B cell (primary cell): ENCODE measurements at places on chromosomes 13 and 19. TPM values are rescaled to one million over a fixed set of nuclear protein-coding genes. Genes with fewer than 3 reads are reported as not detected.

DNA sequence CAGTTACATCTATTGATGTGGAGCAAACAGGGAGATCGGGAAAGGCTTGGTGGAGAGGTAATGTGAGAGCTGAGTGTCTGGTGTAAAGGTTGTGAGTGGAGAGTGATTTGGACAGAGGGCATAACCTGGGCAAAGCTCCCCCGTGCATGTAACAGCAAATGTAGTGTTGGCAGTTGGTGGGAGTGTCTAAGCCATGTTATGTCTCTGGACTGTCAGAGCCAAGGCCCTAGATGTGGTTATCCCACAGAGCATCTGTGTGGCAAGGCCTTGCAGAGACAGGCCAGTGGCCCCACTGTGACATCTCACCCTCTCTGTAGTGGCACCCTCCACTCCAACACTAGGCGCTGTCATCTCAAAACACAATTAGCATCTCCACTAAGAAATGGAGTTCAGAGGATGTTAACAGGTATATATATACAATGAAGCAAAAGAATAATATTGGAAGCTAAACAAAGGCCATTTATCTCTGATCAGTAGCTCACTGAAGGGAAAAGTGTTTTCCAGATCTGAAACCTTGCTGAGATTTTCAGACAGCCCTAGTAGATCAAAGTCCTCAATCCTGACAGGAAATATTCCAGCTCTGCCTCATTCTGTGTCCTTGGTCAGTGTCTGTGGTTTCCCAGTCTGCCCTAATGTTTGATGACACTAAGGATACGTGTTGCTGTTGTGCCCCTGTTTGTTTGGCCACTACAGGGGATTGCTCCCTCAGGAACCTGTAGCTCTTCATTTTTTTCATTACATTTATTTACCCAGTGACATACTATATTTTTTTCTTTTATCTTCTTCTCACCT lies 20.2 kb downstream of the POLR1D start:
- DNase-seq = no peak
- no peak overlapping the region for H3K27ac ChIP-seq
- no peak overlapping the region for H3K4me3 ChIP-seq
- peaks cover 3% of the 10 kb centered on the region for H3K36me3 ChIP-seq
- no peaks in the 10 kb centered on the region for H3K4me1 ChIP-seq

- H3K27me3 ChIP-seq = no peaks in the 10 kb centered on the region
- peak overlapping the region; percentile 62 for H3K27ac ChIP-seq
- DNase-seq = peak; percentile 70
- peaks cover 26% of the 10 kb centered on the region for H3K36me3 ChIP-seq
These were observed 2.0 kb downstream of the ZBTB7A start for GRCh38 chr19:4064496-4065260.

DNA sequence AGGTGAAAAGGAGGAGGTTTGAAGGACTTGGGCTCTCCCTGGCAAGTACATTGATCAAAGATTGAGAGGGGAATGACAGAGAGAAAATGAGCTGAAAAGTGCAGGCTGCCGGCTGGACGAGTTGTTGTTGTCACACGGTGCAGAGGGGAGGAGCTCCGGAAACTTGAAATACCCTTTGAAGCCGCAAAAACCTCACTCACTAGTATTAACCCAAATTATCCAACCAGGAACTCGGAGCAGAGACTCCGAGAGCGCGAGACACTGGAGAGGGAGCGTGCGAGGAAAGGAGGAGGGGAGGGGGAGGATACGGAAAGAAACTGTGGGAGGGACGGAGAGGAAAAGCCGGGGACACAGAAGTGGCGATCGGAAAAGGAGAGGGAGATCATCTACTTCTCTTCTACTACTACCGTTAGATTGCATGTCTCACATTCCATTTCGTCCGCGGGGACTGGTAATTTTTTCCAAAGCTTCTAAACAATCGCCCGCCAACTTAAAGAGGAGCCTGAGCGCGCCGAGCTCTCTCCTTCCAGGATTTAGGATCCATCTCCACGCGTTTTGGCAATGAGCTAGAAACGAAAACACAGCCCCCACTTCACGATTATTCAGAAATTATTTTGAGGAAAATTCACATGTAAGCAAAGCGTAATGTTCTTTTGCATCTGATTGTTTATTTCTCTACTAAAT lies at the start of gene DACH1:
Gene DACH1 (minus strand): TSS at position 74 of the 684 bp plus-strand sequence.
- peak; percentile 5 for DNase-seq
- no peaks in the 10 kb centered on the region for H3K36me3 ChIP-seq
- no peak within 1 kb of the TSS for H3K27ac ChIP-seq

DNA sequence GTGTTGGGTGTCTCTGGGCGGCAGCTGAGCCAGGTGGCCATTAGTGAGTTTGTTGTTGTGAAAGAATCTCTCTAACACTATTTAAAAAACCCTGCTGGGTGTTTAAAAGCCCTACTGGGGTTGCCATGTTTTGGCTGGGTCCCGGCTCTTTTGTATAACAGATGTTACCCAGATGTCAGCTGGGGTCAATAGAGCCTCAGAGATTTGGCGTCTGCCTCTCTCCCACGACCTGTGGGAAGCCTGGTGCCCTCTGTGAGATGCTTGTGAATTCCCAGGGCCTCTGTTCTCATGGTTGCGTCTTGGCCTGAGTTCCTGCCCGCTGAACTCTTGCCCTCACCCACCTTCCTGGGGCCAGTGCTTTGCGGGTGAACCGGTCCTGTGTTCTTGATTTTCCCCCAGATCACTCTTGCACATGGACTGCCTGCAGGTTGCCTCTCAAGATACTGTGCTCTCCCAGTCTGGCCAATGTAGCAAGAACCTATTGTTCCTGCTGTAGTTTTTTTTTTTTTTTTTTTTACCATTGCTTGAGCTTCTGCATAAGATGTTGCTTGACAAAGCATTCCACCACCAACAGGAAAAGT lies 9.5 kb downstream of the NFILZ start:
- no peaks in the 10 kb centered on the region for H3K4me1 ChIP-seq
- H3K27me3 ChIP-seq = peaks cover 7% of the 10 kb centered on the region
- no peak for DNase-seq
- H3K36me3 ChIP-seq = no peaks in the 10 kb centered on the region
- H3K27ac ChIP-seq = no peak overlapping the region

- no peak overlapping the region for H3K27ac ChIP-seq
- H3K4me1 ChIP-seq = no peaks in the 10 kb centered on the region
- H3K4me3 ChIP-seq = no peak overlapping the region
- no peak for DNase-seq
- no peaks in the 10 kb centered on the region for H3K36me3 ChIP-seq
- no peaks in the 10 kb centered on the region for H3K27me3 ChIP-seq
These were observed 274.1 kb upstream of the EDNRB start for GRCh38 chr13:78192716-78193115.

GRCh38 chr13:32362574-32362973 lies 47.3 kb downstream of the BRCA2 start:
- H3K36me3 ChIP-seq = no peaks in the 10 kb centered on the region
- DNase-seq = no peak
- no peak overlapping the region for H3K27ac ChIP-seq
- no peaks in the 10 kb centered on the region for H3K27me3 ChIP-seq
- no peaks in the 10 kb centered on the region for H3K4me1 ChIP-seq

GRCh38 chr13:50780201-50781015 lies 63.1 kb downstream of the DLEU7 start:
- H3K27me3 ChIP-seq = no peaks in the 10 kb centered on the region
- no peak overlapping the region for H3K27ac ChIP-seq
- no peak overlapping the region for H3K4me3 ChIP-seq
- H3K36me3 ChIP-seq = no peaks in the 10 kb centered on the region

DNA sequence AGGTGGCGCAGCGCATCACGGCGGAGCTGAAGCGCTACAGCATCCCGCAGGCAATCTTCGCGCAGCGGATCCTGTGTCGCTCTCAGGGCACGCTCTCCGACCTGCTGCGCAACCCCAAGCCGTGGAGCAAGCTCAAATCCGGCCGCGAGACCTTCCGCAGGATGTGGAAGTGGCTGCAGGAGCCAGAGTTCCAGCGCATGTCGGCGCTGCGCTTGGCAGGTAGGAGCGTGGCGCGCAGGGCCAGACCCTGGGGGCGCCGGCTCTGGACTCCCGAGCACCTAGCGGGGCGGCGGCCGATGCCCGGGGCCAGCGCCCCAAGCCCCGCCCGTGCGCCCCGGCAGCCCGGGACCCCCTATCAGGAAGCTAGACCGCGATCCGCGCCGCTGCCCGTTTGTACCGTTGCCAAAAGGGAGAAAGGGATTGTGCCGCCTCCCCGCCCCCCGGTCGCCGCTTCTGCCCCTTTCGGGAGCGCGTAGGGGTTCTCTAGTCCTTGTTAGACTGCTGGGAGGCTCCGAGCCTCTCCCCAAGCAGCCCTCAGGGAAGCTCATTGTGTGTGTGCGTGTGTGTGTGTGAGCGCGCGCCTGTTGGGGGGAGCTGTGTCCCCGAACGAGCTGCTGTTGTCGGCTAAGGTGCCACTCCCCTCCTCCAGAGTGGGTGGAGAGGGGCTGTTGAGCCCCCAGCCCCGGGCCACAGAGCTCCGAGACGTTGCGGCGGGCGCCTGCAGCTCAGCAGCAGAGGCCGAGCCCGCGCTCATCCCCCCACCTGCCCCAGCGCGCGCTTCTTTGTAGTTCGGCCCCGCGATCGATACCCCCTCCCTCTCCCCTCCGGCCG lies 1.5 kb downstream of the ONECUT3 start:
- DNase-seq = peak; percentile 57
- H3K27me3 ChIP-seq = peaks cover 85% of the 10 kb centered on the region
- no peaks in the 10 kb centered on the region for H3K36me3 ChIP-seq
- no peak overlapping the region for H3K27ac ChIP-seq

- H3K27ac ChIP-seq = no peak overlapping the region
- H3K36me3 ChIP-seq = no peaks in the 10 kb centered on the region
- H3K4me3 ChIP-seq = no peak overlapping the region
- no peaks in the 10 kb centered on the region for H3K27me3 ChIP-seq
These were observed 31.5 kb upstream of the MYO16 start for GRCh38 chr13:108597943-108598342.

GRCh38 chr19:40576585-40577451 lies at the start of gene SHKBP1:
SHKBP1 (plus strand) TSS chr19:40576873; CDS start chr19:40576900, 27 bp downstream.
- peak; percentile 96 for DNase-seq
- peaks cover 18% of the 10 kb centered on the region for H3K4me1 ChIP-seq
- H3K27ac ChIP-seq = peak within 1 kb of the TSS; percentile 68

DNA sequence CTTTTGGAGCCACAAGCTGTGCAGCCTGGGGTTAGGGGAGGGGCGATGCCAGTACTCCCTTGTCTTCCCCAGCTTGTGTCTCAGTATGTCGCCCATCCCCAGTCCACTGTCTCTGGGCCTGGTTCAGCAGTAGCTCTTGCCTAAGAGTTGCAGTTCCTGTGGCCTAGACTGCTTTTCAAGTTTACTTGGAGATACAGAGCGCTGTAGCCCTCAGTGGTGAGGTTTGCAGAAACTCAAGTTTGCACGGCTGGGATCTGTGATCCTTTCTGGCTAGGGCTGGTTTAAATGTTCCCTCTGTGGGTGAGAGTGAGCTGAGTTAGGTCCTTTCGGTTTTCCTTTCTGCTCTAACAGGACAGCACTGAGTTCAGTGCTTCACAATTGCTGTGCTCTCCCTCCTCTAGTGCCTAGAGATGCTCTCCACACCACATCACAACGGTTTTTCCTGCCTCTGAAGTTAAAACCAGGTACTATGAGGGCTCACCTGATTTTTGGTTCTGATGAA lies 360.6 kb upstream of the TMTC4 start:
- H3K4me3 ChIP-seq = no peak overlapping the region
- H3K27ac ChIP-seq = no peak overlapping the region
- H3K4me1 ChIP-seq = no peaks in the 10 kb centered on the region

- H3K4me3 ChIP-seq = no peak overlapping the region
- H3K27me3 ChIP-seq = no peaks in the 10 kb centered on the region
- H3K4me1 ChIP-seq = no peaks in the 10 kb centered on the region
- DNase-seq = no peak
These were observed 11.9 kb upstream of the PSPC1 start for GRCh38 chr13:19794631-19795030.

DNA sequence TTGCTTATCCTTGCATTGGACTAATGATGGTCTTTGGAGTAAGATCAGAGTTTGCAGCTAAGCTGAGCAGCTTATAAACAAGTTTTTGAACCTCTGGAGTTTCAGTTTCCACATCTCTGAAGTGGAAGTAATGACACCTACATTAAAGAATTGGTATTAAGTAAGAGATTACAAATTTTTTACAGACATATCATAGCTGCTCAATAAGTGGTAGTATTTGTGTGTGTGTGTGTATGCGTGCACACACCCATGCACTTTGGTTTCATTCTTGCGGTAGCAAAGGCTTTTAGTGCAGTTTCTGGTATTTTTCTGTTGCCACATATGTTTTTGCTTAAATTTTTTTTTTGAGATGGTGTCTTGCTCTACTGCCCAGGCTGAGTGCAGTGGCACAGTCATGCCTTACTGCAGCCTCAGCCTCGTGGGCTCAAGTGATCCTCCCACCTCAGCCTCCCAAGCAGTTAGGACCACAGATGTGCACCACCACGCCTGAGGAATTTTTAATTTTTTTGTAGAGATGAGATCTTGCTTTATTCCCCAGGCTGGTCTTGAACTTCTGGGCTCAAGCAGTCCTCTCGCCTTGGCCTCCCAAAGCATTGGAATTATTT lies 4.5 kb downstream of the NAA16 start:
- peak overlapping the region; percentile 25 for H3K27ac ChIP-seq
- no peaks in the 10 kb centered on the region for H3K27me3 ChIP-seq
- no peaks in the 10 kb centered on the region for H3K36me3 ChIP-seq
- H3K4me1 ChIP-seq = peaks cover 26% of the 10 kb centered on the region
- peak; percentile 20 for DNase-seq
- no peak overlapping the region for H3K4me3 ChIP-seq

DNA sequence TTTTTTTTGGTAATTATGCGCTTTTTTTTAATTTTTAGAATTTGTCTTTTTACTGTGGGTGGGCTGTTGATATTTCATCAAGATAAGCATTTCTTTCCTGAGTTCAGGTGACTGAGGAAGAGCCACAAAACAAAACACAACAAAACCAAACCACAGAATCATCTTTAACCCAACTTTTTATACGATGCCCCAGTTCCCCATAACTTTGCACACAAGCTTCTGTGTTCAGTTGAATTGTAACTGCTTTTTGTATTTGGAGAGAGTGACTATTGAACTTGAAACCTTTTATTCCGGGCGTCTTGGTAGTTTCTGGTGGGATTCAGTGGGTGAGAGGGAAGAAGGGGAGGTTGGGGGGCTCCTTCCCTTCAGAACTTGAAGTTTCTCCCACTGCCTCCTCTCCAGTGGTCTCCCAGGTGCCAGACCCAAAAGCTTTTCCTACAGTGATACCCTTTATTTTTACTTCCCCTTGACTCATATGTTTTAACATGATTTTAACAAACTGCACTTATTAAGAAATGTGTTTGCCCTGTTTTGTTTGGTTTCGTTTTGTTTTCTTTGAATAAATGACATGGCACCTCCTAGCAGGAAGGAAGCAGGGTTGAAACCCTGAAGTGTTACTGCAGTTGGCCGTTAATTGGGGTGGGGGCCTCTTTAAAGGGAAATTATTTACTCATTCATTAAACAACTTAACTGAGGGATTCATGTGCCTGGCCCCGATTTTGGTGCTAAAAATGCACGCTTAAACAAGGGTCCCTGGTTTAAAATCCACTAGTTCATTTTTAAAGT lies 2.7 kb upstream of the CCDC97 start:
- H3K4me1 ChIP-seq = peaks cover 68% of the 10 kb centered on the region
- DNase-seq = no peak
- H3K36me3 ChIP-seq = peaks cover 44% of the 10 kb centered on the region
- no peak overlapping the region for H3K4me3 ChIP-seq

Gene CASP14
- not detected in 2 replicates for total RNA-seq

Gene SLC7A10
- not detected in 2 replicates for total RNA-seq

Gene PSG1
- total RNA-seq = not detected in 2 replicates

Gene FFAR3
- total RNA-seq = not detected in 2 replicates

Gene LIM2
- not detected in 2 replicates for total RNA-seq
